Heart right ventricle (tissue), 16 donors: ENCODE measurements at places on chromosomes 16 and 17. TPM values are rescaled to one million over a fixed set of nuclear protein-coding genes. Genes with fewer than 3 reads are reported as not detected.

The DOC2B gene
- total RNA-seq, result 4.7 TPM

The GRIN2A gene
- total RNA-seq, result 3.7 TPM

The EFNB3 gene
- 0.79 TPM for total RNA-seq

The GJC1 gene
- total RNA-seq, result 30.4 TPM

The DNAAF8 gene
- total RNA-seq, result 1.3 TPM

The RAC3 gene
- total RNA-seq, result 0.83 TPM

The KRTAP1-1 gene
- not detected for total RNA-seq

The WNT9B gene
- 0.19 TPM for total RNA-seq

The MLKL gene
- total RNA-seq, result 3.2 TPM

The MLYCD gene
- total RNA-seq, result 48.5 TPM

The CYGB gene
- 9.3 TPM for total RNA-seq

The MT4 gene
- not detected for total RNA-seq

The RNF222 gene
- total RNA-seq, result not detected

The OTOP3 gene
- total RNA-seq, result not detected

The USP43 gene
- not detected for total RNA-seq

The HS3ST3B1 gene
- 1.9 TPM for total RNA-seq

The RBFOX1 gene
- total RNA-seq, result 42.1 TPM

The AATK gene
- 6.5 TPM for total RNA-seq

The MRPL45 gene
- 43.6 TPM for total RNA-seq

The KRTAP4-6 gene
- not detected for total RNA-seq

The KRT13 gene
- total RNA-seq, result not detected

The NOG gene
- total RNA-seq, result not detected

The C17orf50 gene
- total RNA-seq, result not detected

The TP53TG3E gene
- total RNA-seq, result not detected

The SDF2 gene
- total RNA-seq, result 38.7 TPM

The HAP1 gene
- total RNA-seq, result not detected

The PDILT gene
- not detected for total RNA-seq

The GOSR2 gene
- 34.6 TPM for total RNA-seq

The NAGPA gene
- 5.5 TPM for total RNA-seq

The STAC2 gene
- total RNA-seq, result 0.18 TPM

The RAB26 gene
- total RNA-seq, result 1.4 TPM

The NEK8 gene
- 0.38 TPM for total RNA-seq

The PPM1D gene
- 4.5 TPM for total RNA-seq

The NXPH3 gene
- total RNA-seq, result 4.4 TPM

The MYH11 gene
- 18.2 TPM for total RNA-seq

The HEXD gene
- 12.7 TPM for total RNA-seq

The SAMD14 gene
- 3.8 TPM for total RNA-seq

The MOSMO gene
- total RNA-seq, result 11.3 TPM

The KDM8 gene
- 2.7 TPM for total RNA-seq

The KCTD19 gene
- not detected for total RNA-seq

The ZDHHC1 gene
- 3.2 TPM for total RNA-seq

The CTRB1 gene
- total RNA-seq, result 2.2 TPM

The TBC1D28 gene
- not detected for total RNA-seq

The DHODH gene
- total RNA-seq, result 9.7 TPM

The TBC1D3I gene
- 0.68 TPM for total RNA-seq

The KRT39 gene
- not detected for total RNA-seq
